ENCODE measurements at places on chromosomes 6 and 20.
A peak's percentile ranks its signal among the peaks of the same experiment; 100 is the strongest.

GRCh38 chr6:73888050-73888449 lies 192.0 kb downstream of the CD109 start:
- no peak for DNase-seq

- DNase-seq: peak; percentile 65
Observed at GRCh38 chr6:146913842-146914488, 290.3 kb upstream of the STXBP5 start.

- no peak for DNase-seq
Observed at GRCh38 chr20:22496817-22497216, 87.6 kb downstream of the FOXA2 start.

- no peak for DNase-seq
Observed at GRCh38 chr6:87282743-87283142, 39.6 kb upstream of the SMIM8 start.

DNA sequence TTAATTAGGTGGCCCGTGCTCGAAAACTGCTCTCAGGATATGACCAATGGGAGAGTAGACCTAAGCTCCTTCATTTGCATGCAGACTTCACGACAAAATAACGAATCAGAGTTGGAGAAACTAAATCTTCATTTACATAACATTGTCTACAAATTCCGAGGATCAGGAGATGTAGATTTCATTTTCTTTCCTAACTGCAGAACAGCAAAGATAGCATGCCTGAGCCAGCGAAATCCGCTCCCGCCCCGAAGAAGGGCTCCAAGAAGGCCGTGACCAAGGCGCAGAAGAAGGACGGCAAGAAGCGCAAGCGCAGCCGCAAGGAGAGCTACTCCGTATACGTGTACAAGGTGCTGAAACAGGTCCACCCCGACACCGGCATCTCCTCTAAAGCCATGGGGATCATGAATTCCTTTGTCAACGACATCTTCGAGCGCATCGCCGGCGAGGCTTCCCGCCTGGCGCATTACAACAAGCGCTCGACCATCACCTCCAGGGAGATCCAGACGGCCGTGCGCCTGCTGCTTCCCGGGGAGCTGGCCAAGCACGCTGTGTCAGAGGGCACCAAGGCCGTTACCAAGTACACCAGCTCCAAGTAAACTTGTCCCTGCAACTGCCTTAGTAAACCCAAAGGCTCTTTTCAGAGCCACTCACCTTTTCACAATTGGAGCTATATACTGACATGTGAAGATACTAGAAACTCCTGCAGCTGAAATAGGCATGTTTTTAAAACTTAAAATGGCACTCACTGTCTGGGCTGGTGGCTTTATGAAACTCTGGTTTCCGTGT lies 96.5 kb downstream of the HFE start:
- peak; percentile 78 for DNase-seq

DNA sequence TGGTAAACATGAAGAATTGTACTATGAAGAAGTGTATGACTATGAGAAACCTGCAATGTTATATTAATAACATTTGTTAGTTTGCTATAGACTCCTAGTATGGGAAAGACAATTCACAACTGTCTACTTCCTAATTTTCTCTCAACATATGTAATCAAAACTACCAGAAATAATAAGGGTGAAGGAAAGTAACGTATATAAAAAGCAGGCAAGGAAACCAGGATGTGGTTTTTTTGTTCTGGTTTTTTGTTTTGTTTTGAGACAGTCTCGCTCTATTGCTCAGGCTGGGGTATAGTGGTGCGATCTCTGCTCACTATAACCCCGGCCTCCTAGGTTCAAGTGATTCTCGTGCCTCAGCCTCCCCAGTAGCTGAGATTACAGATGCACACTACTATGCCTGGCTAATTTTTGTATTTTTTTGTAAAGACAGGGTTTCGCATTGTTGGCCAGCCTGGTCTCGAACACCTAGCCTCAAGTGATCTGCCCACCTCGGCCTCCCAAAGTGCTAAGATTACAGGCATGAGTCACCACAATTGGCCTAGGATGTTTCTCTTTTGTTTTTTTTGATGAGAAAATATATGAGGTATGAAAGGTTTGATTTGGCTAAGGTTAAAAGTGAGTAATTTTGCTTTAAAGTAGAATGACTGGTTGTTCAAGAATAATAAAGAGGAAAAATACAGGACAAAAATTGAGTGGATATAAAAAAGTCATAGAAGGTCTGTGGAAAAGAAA lies 83.1 kb downstream of the PTCHD4 start:
- peak; percentile 45 for DNase-seq

DNA sequence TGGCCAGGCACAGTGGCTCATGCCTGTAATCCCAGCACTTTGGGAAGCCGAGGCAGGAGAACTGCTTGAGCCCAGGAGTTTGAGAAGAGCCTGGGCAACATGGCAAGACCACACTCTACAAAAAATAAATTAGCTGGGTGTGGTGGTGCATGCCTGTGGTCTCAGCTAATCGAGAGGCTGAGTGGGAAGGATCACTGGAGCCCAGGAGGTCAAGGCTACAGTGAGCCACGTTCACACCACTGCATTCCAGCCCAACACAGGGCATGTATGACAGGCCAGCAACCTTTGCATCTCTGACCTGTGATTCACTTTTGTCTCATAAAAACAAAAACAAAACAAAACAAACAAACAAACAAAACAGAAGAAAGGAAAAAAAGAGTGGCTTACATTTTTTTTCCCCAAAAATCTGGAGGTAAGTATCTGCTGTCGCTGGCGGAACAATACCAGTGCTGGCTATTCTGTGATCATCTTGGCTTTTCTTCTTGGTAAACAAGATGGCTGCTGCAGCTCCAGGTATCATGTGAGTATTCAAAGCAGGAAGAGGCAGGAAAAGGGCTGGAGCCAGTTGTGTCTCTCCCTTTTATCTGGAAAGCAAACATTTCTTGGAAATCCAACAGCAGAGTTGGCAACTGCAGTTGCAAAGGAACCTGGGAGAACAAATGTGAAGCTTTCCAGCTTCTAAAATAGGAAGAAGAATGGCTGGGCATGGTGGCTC lies 40.4 kb upstream of the ZMYND8 start:
- DNase-seq: no peak

GRCh38 chr6:56528412-56528841 lies 114.3 kb downstream of the DST start:
- DNase-seq: no peak

DNA sequence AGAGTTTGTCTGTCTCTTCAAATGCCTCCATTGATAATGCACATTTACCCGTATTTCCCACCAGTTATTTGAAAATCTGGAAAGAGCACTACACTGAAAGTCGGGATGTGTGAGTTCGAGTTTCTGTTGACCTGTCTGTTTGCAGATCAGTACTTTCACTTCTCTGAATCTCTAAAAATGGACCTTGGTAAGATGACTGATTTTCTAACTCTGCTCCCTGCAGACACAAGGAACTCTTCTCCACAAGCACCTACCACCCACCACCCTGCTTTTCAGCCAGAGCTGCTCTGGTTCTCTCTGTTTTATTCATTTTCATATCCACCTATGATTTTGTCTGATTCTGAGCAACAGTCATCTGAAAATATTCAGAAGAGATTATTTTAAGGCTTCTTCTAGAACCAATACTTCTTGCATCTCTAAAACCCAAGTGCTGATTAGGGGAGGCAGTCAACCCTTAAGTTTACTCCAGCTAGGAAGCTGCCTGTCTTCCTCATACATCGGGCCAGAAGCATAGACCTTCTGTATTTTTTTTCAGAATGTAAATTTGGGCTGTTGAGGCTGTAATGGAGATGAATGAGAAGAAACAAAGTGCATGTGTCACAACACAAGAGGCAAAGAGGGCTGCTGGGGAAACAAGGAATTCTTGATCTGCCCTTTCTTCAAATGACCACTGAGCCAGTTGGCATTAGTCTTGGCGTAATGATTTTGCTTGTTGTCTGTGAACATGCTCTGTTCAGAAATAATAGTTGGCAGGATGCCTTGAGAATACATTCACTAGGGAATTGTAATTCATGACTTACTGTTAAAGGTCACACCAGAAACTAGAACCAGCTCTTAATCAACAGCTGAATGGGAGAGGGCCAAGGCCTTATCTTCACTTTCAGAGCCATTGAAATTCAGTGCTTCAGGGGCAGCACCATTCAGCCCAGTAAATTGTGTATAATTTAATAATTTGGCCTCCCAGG lies 85.4 kb upstream of the MYLIP start:
- DNase-seq: peak; percentile 28
